ENCODE measurements at places on chromosomes 11 and 22. TPM values are rescaled to one million over a fixed set of nuclear protein-coding genes. Genes with fewer than 3 reads are reported as not detected.

NLRP14 gene
- total RNA-seq, result not detected

GRK3 gene
- total RNA-seq, result 8.9 TPM

- no peak for DNase-seq
These were observed 131.7 kb downstream of the GRIA4 start for GRCh38 chr11:105741488-105742020.

GRCh38 chr22:17368554-17369438 lies 464 bp upstream of the CECR2 start:
- peak; percentile 8 for DNase-seq

- DNase-seq, result no peak
These were observed 139.1 kb downstream of the PKNOX2 start for GRCh38 chr11:125303694-125304093.

- no peak for DNase-seq
These were observed 84.3 kb downstream of the CCDC81 start for GRCh38 chr11:86459002-86459385.

DNA sequence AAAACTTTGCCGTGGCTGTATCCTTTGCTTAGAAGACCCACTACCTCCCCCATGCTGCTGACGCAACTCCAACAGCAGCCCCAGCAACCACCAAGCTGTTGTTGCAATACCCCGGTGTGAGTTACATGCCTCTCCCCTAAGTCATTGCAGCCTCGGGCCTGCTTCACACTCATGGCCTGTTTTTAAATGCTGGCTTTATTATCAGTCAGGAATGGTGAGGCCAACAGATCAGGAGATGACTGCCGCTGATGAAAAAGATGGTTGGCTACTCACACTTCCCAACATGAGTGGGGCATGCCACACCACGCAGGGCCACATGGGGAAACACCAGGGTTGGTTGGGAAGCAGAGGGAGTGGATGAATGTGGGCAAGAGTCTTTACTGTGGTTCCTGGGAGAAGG lies 171.5 kb upstream of the SYT13 start:
- DNase-seq, result no peak

DNA sequence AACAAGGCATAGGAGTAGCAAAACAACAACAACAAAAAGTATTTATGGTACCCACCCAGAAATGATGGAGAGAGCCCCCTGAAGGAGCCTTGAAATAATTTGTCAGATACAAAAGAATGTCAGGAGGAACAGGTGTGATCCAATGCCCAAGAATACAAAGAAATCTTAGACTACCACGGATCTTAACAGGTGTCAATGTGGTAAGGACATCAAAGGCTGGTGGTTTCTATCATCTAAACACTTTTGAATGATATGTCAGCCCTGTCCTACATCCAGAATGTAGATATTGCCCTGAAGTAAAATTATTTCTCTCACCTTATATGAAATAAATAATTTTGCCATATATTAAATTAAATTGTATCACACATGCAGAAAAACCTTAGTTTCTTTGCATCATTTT lies 386.4 kb upstream of the ANO5 start:
- no peak for DNase-seq

SAA1 gene
- total RNA-seq, result not detected

- no peak for DNase-seq
These were observed at the start of gene LARGE2 for GRCh38 chr11:45922425-45923082. Gene LARGE2, plus strand, starts transcription at chr11:45922656. Its CDS starts 227 bp downstream, at chr11:45922883.

BCR gene
- 62.3 TPM for total RNA-seq

DNA sequence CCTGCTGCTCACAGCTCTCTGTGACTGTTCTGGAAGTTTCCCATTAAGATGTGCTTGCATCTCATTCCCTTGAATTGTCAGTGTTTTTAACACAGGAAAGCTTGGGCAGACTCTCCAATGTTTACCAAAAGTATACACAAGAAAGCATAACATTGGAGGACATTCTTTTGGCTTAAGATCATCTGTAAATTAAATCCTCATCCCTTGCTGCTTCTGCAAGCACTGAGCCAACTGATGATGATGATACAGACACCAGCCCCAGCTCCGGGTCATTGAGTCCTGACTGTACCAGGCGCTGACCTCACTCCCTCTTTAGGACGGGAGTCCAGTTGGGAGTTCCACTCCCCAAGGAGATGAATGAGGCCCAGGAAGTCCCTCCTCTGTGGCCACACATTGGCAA lies 23.8 kb downstream of the CD82 start:
- DNase-seq, result no peak

MRPL48 gene
- total RNA-seq, result 49.2 TPM

DNA sequence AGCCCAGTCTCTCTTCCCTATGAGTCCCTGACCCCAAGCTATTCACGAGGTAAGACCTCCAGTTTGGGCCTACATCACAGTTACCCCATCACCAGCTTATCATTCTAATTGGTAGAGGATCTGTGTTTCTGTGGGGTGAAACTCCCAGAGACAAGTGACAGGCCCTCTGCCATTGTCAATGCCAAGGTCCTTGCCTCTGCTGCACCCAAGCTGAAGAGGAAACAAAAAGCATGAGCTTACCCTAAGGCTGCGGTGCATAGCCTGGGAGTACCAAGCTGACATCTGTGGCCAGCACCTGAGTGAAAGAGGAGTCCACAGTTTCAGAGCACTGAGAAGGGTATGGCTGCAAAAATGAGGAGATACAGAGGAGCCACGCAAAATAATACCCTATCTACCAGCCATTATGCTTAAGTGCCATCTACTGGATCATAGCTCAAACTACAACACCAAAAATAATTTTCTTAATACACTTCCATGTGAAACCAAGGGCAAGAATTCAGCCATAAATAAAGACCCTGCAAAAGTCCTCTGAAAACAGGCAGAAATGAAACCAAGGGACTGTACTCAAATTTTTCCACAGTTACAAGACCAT lies 62.3 kb upstream of the ANO5 start:
- no peak for DNase-seq

MIOX gene
- not detected for total RNA-seq

- DNase-seq, result peak; percentile 76
These were observed 111.2 kb upstream of the THY1 start for GRCh38 chr11:119533921-119534736.

DNA sequence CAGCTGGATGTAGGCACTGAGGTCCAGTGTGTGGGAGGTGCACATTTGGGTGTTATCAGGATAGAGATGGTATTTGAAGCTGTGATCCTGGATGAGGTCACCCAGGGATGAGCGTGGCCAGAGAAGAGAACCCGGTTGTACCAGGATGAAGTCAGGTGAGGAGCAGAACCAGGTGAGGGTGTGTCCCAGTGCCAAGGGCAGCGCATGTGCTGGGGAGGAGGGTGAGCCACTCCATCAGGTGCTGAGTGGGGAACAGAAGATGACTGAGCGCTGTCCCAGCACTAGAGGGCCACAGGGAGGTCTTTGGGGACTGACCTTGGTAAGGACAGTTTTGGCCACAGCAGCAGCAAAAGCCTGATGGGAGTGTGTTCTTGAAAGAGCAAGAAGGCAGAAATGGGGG lies 2.7 kb downstream of the ARL2 start:
- no peak for DNase-seq

SYCE3 gene
- 2.0 TPM for total RNA-seq

ZFTA gene
- 0.91 TPM for total RNA-seq

GRCh38 chr11:11987503-11988022 lies 20.9 kb downstream of the DKK3 start:
- no peak for DNase-seq

RIMBP3B gene
- 0.24 TPM for total RNA-seq

DNA sequence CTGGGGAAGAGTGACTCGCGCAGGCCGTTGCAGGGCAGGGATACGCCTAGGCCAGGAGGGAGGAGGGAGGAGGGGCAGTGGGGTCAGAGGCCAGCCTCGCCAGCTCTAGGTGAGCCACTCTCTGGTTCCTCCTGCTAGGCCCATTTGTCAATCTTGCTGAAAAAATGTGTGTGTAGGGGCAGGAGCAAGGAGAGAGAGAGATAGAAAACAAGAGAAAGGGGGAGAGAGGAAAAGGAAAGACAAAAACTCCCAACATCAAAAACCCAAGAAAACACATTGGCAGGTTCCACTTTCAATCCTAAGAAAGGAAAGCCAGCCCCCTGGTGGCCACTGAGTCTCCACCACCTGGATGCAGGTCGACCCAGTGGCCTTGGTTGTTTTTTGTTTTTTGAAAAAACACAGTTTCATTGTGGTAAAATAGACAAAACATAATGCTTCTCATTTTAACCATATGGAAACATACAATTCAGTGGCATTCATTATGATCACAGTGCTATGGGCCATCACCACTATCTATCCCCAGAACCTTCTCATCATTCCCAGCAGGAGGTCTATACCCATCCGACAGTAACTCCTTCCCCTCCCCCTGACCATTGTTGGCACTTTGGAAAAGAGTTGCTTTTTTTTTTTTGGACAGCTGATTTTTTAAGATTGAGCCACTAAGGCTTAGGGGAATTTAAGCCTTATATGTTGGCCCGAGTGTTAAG lies 10.9 kb downstream of the OMP start:
- peak; percentile 56 for DNase-seq

DNA sequence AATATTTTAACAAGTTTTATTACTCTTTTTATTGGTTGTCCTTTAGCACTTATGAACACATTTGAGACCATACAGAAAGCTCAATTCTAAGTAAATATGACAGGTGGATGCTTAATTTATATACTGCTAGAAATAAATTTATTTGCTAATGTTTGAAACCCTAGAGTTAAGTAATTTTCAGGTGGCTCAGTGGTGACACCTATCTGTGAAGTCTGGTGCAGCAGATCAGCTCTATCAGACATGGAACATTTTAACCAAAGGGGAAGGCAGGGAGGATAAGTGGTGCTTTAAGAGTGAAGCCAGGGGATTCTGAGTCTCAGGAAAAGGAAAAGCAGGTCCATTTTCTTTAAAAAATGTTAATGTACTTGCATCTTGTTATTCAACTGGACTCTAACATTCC lies 175.8 kb downstream of the DSCAML1 start:
- peak; percentile 42 for DNase-seq

DNA sequence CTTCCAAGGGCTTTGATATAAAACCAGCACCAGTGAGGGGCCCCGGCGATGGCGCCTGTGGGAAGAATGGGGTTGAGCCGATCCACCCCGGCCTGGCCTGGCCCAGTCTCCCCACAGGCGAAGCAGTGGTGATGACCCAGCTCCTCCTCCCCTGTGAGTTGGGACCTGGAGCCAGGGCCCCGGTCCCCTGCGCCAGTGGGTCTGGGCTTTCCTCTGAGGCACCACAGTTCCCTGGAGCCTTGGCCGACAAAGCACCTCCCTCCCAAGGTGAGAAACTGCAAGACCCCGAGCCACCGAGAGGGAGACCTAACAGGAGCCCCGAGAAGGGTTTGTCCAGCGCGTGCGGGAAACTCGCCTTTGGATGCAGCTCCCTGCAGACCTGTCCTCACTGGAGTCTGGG lies 942.9 kb downstream of the BRD1 start:
- no peak for DNase-seq

TTC28 gene
- total RNA-seq, result 1.6 TPM

POLDIP3 gene
- total RNA-seq, result 93.8 TPM

CAPN5 gene
- total RNA-seq, result 1.5 TPM

DNA sequence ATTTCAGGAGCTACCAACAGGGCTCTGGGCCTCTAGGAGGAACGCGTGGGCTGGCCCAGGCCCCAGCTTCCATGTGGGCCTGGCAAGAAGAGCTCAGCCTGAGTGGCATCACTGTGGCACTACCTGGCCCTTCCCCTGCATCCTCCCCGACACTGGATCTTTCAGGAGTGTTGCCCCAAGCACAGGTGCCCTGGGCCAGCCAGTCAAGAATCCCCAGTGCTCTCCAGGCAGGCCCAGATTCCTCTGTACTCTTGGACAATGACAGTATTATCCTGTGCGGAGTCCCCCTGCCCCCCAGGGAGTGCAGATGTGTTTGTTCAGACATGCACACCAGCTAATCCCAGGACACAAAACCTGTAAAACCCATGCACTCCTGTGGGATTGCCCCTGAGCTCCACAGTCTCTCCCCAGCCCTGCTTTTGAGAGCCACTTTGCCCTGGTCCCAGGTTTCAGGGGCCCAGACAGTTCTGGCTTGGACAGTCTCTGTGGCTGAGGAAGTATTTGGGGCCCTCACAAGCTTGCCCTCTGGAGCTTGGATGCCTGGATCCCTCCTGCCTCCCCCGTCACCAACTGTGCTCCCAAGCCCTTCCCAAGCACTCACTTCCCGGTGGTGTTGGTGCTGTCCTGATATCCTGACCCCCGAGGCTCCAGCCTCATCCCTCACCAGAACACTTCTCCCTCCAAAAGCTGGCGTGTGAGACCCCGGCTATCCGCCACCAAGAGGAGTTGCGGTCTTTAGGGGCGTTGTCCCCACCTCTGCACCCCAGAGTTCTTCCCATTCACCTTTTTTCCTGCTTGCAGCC lies 39.9 kb downstream of the KCNC1 start:
- DNase-seq, result no peak

GRCh38 chr11:16781936-16782919 lies 43.8 kb downstream of the C11orf58 start:
- DNase-seq, result no peak

- DNase-seq, result no peak
These were observed 21.6 kb downstream of the MAFF start for GRCh38 chr22:38223289-38223960.

- no peak for DNase-seq
These were observed 36.8 kb upstream of the CSTF3 start for GRCh38 chr11:33197915-33198727.

GRCh38 chr22:43886231-43886630 lies 5.6 kb downstream of the PNPLA5 start:
- no peak for DNase-seq

DNA sequence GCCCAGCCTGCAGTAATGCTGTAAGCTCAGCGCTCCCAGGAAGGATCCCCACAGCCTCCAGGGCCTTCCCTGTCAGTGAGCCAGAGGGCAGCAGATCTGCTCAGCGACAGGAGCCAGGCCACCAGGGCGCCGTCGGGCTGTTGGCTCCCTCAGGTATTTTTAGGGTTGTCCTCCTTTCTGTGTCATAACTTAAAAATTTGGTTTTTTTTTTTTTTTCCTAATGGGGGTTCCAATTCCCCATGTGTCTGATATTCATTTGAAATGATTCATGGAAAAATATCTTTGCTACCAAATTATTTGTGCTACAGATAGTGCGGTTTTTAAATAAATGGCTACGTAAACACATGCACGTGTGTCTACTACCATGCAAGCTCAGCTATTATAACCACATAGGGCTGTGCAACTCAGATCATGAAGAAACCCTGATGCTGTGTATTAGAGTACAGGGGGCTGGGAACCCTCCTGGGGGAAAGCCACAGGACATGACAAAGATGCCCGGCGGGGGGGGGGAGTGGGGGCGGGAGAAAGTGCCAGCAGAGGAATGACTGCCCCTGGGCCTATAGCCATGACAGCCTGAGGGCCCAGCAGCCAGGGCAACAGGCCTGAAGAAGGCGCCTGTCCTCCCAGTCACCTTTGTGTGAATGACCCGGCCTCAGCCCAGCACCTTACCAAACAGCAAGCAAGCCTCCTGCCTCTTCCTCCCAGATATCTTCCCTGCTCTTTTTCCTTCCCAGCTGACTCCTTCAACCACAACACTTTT lies 89.3 kb downstream of the NAT10 start:
- no peak for DNase-seq

MMP10 gene
- total RNA-seq, result not detected

All from activated naive CD4-positive, alpha-beta T cell treated with anti-CD3 and anti-CD28 coated beads for 36 hours (primary cell).